ENCODE measurements at places on chromosomes 6 and 20.

GRCh38 chr6:85772641-85773040 is 130.0 kb upstream of the SYNCRIP start:
- no peak for DNase-seq

GRCh38 chr6:170355661-170356060 is 49.1 kb downstream of the FAM120B start:
- DNase-seq = no peak

DNA sequence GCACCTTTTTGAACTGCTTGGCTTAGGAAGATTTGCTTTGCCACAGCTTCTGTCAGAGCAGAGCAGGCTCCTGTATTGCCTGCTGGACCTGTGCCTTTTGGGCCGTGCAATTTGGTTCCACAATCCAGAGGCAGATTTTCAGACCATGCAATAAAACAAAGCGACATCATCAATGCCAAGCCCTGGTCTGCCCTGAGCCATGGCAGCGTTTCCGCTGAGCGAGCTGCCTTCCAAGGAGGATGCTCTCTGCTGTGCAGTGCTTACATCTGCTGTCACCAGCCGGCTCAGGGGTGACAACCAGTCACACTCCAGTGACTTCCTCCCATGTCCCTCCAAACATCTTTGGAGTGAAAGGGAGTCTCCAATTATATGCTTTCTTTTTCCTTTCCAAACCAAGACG is 282.2 kb downstream of the CDH26 start:
- no peak for DNase-seq

- DNase-seq = no peak
These were observed 2.3 kb upstream of the HLA-DMA start for GRCh38 chr6:32954986-32955802.

- DNase-seq = no peak
These were observed 6.0 kb downstream of the SRC start for GRCh38 chr20:37351689-37352607.

- no peak for DNase-seq
These were observed 196.9 kb upstream of the RREB1 start for GRCh38 chr6:6910734-6911295.

GRCh38 chr20:22826306-22827230 is 208.5 kb upstream of the SSTR4 start:
- DNase-seq = no peak

GRCh38 chr6:136764517-136764993 is 27.7 kb downstream of the MAP3K5 start:
- no peak for DNase-seq

DNA sequence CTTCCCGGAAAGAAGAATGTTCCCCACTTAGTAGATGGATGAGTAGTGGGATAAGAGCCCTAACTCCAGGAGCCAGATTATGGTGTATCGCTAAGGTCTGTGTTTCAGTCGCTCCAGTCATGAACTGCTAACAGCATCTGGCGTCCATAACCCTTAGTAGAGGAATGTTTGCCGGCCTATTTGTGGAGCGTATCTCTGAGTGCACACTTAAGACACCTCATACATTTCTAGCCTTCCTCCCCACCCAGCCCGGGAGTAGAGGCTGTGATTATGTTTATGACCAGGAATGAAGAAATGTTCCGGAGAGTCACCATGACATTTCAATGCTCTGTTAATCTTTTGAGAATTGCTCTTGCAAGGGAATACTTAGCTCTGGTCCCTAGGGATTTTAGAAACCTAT is 251.1 kb upstream of the SOX4 start:
- DNase-seq = no peak
